ENCODE measurements at places on chromosomes 2 and 18.

DNA sequence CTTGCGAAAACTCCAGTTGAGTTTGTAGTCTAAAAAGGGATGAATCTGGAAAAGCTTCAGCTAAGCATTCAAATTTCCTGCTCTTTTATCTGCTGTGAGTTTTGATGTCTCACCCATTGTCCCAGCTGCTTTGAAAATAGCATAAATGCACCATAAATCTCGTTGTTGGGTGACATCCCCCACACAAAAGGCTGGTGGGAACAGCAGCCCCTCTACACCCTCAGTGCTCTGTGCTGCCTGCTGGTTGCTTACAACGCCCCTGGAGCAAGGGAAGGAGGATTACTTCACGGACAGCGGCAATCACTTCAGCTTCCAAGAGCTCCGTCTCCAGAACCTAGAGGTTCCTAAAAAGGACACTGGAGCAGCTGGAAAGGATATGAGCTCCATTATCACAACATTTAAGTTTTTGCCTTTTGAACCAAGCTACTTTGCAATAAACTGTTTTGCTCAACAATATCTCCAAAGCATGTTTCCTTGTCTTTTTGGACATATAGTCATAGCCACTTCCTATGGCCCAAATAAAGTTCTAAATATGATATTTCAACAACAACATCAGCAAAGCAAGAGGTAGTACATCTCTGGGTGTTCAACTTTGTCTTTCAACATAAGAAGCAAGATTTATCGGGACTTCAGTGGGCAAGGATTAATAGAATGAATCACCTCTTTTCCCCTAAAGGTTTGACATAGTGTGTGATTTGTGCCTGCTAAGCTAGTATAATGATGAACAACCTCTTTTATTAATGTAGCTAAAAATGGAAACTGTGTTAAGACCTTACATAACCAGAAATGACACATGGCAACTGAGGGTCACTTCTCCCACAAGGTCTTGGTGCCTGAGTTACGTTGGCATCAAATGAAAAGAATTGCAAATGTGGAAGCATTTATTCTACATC, 413.5 kb downstream of the TXNL1 start:
- no peak for DNase-seq

DNA sequence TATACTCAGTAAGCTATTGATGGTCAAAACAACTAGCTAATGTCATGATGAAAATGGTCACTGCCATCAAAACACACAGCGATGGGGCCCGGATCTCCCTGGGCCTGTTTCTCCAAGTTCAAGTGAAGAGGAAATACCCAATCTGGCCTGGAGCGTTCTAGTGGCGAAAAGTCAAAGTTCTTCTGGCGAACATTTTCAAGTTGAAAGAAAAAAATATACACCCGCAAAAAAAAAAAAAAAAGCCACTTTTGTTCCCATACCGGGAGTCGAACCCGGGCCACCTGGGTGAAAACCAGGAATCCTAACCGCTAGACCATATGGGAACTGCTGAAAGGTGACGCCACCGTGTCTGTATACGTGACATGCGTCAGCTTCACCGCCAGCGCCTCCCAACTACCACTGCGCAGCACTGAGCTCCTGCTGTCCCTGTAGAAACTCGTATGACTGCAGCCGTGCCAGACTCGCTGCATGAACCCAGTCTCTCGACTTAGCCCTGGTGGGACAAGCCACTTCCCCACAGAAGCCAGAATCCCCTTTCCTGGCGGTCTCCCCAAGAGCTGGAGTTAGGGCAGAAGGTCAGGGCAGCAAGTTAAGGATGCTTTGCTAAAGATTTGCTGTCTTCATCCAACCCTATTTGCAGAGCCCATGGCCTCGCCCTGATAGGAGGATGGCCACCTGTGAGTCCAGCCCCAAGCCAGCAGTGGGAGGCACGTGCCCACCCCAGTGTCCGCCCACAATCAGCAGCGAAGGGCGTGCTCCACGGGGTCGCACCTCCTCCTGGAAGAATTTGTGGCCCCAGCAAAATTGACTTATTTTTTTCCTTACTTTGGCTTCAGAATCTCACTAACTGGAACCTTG, 5.6 kb upstream of the IMP4 start:
- peak; percentile 81 for DNase-seq

- no peak for DNase-seq
Observed at GRCh38 chr2:3099145-3099859, 278.3 kb downstream of the EIPR1 start.

DNA sequence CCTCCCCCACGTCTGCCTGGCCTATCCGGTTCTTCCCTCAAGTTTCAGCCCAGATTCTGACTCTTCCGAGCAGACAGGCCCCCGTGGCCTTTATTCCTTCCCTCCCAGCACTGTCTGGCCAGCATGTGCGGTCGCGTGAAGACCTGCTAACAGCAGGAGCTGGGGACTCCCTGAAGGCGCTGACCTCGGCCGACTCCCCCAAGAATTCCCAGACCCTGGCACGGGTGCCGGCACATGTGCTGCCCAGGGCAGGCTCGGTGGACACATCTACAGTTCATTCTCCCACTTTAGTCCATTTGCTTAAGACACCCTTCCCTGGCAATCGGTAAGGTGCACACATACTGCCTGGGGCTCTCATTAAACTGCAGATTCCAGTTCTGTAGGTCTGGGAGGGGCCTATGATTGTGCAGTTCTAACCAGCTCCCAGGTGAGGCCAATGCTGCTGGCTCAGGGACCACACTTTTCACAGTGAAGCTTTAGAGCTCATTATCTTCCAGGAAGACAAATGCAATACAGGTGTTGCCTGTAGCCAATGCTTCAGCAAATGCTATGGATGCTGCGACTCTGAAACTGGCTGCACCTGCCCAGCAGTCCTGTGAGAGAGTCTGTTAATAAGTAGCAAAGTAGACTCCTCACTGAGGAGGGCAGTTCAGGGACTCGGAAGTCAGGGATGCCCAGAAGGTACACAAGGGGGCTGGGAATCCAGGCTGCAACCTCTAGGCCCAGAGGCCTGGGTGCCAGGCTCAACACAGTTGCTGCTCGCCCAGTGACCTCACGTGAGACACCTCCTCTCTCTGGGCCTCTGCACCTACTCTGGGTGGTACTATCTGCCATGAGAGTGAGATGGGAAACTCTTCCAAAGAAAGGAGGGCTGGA, 45.4 kb upstream of the TAF1B start:
- no peak for DNase-seq

- DNase-seq, result no peak
Observed at GRCh38 chr2:42223067-42223854, 54.1 kb downstream of the EML4 start.

- no peak for DNase-seq
Observed at GRCh38 chr18:59485382-59485781, 126.3 kb upstream of the LMAN1 start.

DNA sequence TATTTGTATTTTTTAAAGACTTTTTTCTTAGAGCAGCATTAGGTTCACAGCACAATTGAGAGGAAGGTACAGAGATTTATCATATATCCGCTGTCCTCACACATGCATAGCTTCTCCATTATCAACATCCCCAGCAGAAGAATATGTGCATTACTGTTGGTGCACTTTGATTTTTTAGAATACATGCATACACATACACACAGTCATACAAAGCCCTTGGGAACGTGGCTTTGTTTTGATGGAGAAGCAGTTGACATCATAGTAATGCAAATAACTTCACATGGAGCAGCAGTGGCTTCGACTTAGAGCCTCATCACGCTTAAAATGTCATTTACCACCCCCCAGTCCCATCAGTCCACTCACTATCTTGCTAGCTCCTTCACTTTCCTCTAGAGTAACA, 26.5 kb downstream of the CYP26B1 start:
- DNase-seq, result no peak

DNA sequence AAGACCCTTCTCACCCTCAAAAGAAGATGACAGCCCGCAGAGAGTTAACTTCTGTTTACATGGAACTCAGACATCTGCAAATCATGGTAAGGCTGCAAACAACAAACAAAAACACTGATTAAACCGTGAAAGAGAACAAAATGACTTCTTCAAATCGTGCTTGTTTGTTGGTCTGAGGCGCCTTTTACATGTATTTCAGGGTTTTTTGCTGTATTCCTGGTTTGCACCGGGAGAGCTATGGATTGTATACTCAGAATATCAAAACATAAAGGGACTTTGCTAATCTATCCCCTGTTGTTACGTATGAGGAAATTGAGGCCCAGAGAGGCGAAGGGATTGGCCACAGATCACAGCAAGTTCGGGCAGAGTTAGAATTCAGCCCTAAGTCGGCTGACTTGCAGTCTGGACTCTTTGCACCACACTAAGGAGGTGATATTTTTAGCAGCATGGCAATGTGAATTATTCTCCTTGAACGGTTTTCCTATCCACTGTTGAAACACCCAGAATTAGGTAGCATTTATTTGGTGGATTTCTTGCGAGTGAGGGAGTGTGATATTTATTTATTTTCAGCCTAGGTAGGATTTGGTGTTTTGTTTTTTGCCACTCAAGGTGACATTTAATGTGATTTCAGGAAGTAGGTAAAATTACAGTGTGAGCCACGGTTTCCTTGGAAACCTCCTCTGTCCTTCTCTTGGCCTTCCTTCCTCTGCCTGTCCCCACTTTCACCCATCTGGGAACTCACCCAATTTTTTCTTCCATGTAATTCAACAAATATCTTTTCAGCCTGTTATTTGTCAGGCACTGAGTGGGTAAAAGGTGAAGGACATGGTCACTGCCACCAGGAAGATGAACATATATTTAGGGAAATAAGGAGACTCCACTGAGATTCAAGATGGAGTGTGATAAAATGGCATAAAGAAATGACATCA, 980 bp upstream of the PDE6D start:
- DNase-seq, result peak; percentile 44

DNA sequence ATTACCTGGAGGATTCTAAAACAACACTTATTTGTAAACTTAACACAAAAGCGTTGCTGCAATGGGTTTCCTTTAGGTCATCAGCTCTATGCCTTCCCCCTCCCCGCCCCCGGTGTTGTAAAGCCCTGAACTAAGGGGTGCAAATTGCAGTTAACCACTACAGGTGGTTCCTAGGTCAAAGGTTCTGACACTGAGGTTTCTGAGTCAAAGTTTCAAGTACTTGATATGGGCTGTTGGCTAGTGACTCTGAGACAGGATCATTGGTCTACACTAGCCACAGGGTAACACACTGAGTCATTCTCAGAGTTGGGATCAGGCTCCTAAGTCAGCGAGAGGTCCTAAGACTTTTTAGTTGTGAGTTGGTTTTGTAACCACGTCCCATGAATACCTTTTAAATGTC, 15.4 kb downstream of the IL1B start:
- DNase-seq, result no peak

DNA sequence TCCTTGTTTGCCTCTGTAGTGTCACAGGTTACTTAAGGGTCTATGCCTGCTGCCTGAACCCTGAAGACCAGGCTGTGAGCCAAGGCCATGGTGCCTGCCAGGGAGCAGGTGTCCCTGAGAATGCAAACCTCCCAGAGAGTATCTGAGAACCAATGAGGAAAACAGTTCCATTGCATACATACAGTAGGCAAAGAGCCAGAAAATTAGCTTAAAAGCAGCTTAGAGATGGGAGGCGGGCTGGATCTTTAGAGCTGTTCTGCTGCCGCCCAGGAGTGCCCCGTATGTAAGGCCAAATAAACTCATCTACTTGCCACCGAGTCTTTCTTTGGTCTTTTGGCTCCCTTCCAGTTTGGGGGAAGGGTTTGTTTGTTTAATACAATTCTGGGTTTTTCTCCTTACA, 327.9 kb downstream of the CLIP4 start:
- DNase-seq, result no peak

DNA sequence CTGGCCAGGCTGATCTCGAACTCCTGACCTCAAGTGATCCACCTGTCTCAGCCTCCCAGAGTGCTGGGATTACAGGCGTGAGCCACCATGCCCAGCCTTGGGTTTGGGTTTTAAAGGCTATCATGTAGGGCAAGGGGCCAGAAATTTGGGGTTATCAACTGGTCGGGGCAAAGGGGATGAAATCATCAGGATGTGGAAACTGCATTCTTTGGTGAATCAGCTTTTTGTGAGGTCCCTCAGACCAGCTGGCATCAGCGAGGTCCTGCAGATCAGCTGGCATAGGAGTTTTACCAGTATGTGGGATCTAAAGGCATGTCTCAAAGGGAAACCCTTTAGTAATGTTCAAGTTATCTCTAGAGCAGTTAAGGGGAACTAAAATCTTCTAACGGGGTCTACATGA, 6.4 kb upstream of the GEMIN6 start:
- peak; percentile 23 for DNase-seq

DNA sequence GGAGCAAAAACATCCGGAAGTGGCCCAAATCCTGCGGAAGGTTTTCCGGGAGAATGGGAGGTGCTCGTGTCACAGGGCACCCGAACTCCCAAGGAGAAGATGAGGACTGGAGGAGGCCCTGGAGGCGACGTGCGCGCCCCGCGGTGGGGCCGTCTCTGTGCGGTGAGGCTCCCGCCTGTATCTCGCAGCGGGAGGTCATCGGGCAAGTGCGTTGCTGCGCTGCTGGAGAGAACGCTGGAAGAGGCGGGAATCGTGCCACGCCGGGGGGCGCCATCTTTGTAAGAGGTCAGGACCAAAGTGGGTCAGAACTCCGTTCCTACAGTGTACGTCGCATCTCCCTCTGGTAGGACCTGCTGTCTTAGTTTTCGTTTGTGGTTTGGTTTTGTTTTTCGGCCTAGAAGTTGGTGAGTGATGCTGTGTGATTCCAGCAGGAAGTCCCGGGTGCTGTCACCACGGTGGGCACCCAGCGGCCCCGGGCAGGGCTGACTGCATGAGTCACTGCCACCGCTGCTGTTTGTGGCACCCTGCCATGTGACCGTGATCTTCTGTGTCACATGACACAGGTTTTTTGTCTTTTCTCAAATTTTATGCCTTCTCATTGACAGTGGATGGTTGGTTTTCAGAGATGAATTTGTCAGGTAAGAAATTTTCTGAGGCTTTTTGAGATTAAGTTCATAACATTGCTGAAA, 21.5 kb upstream of the ATP9B start:
- DNase-seq, result no peak

- DNase-seq, result no peak
Observed at GRCh38 chr2:238855299-238855698, 7.4 kb downstream of the TWIST2 start.

DNA sequence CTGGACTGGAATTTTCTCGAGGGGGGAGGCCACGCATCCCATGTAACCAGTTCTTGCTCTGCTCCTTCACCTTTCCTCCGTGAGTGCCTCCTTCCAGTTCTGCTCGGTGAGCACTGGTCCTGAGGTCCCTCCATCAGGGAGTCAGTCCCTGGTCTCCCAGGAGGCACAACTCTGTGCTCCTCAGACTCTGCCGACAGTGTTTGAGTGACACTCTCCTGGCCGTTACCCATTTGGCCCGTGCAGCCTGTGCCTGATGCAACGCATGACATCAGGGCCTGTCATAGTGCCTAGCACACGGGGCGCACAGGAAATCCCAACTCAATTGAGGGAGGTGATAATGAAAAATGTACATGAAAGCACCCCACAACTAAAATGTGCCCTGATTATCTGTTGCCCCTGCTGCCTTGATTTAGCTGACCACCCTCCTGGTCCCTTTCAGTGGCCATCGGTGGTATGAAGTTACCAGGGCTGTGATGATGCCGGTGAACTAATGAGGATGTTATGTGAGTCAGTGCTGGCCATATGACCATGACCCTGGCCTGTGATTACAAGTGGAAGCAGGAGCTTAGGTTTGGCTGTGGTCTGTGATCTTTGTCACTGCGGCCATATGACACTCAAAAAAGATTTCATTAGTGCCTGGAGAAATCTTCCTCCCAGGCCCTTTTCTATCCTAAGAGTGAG, 144.6 kb downstream of the TDRD15 start:
- no peak for DNase-seq

- DNase-seq, result no peak
Observed at GRCh38 chr18:72181241-72181764, 362.8 kb downstream of the CBLN2 start.

- DNase-seq, result peak; percentile 85
Observed at GRCh38 chr2:119387381-119388129, 20.8 kb downstream of the DBI start.

Data from GM03348 (cell line).